ENCODE measurements at places on chromosomes 3 and 15.

DNA sequence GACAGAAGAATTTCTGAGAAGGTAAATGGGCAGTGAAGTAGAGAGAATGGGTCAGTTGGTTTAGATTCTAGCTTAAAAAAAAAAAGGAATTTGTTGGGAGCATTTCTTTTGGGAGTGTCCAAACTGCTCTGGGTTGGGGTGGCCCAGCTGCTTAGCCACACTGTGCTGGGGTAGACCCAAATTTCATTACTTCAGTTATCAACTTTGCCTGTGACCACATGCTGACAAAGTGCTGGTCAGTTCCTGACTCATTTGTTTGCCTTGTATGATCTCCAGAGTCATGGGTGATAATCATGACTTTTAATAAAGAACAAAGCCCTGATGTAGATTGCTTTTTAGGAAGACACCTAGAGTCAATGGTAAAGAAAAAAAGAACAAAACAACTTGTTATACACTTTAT lies 121.5 kb upstream of the FGF7 start:
- no peak for DNase-seq

DNA sequence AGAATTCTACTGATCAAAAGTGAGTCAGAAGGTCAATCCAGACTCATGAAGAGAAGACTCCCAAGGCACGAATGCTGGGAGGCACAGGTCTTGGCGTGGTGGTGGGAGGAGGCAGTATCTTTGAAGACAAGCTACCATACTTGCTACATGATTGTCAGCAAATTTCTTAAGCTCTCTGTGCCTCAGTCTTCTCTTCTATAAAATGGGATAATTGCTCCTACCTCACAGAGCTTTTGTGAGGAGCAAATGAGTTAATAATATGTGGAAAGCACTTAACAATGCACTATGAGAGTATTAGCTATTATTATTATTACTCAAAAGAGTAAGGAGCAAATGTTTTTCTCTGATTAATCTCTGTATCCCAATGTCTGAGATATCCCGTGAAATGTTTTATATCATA lies 36.2 kb downstream of the EHD4 start:
- DNase-seq = no peak

DNA sequence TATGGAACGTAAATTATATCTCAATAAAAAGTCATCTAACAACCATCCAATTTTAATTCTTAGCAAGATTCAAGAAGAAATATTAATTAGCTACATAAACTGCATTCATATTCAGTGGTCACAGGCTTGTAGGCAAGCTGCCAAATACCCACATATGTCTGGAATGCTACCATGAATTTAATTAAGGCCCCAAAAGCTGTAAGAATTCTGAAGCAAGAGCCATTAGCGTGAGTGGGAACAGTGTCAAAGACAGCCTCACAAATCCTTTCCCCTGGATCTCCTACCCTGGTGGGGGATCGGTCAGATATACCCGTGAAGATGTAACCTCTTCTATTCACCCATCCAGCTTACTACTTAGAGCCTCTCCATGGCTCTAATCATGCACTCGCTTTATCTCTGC lies 40.0 kb downstream of the ATG7 start:
- DNase-seq = no peak

DNA sequence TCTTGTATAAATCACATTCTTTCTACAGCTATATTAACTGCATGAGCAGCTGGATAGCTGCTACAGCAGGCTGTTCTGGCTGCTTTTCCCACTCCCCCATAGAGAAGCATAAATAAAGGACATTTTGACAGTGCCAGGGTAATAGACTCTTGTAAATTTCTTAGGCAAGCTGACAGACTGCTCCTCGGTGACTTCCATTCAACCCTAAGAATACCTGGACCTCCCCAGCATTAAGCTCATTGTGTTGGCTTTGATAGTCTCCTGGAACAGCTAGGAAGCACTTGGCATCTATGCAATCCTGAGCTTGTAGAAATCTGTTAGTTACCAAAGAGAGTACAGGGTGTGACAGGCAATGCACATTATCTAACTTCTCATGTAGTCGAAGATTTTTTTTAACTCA lies 475.4 kb downstream of the AGBL1 start:
- peak; percentile 27 for DNase-seq

GRCh38 chr3:45574067-45574494 lies 20.5 kb upstream of the LIMD1 start:
- DNase-seq = no peak

DNA sequence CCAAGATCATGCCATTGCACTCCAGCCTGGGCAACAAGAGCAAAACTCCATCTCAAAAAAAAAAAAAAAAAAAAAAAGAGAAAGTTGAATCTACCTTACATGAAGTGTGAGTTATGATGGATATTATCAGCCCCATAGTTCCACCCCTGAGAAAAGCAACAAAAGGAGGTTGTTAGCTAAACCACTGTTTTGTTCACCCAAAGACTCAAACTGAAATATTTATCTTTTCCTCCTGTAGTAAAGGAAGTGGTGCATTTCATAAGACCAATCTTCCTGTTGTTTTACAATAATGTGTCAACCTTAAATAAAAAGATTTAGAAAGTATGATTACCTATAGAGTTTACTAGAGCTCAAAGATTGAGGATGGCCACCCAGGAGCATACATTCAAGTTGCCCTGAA lies 18.7 kb upstream of the TRMT10C start:
- no peak for DNase-seq

DNA sequence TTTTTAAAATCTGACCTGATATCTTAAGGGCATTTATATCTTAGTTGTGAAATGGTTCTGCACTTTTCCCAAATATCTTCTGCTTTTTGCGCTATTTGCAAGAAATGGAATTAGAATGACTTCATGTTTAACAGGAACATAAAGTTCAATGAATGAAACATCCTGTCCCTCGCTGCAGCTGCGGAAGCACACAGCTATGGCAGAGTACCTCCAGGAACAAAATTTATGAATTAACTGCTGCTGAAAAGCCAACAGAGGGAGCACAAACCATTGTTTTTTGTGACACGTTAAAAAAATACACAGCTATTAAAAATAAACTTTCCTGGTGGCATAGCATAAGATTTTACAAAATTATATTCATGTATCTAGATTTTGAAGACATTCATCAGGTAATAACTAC lies 404.4 kb upstream of the MDFIC2 start:
- DNase-seq = no peak

- DNase-seq = no peak
Observed at GRCh38 chr3:135170732-135171131, 375.7 kb downstream of the EPHB1 start.

- DNase-seq = no peak
Observed at GRCh38 chr15:27222479-27222878, 251.5 kb downstream of the GABRG3 start.

GRCh38 chr3:81920816-81921215 lies 159.4 kb upstream of the GBE1 start:
- DNase-seq = peak; percentile 2

- DNase-seq = no peak
Observed at GRCh38 chr3:196620161-196620604, 19.3 kb upstream of the NRROS start.

Data from NCI-H345 (cell line).